AG04449 (cell line): ENCODE measurements at places on chromosomes 1 and 21.

- DNase-seq, result no peak
These were observed 209.9 kb downstream of the AMY1C start for GRCh38 chr1:103959565-103959964.

DNA sequence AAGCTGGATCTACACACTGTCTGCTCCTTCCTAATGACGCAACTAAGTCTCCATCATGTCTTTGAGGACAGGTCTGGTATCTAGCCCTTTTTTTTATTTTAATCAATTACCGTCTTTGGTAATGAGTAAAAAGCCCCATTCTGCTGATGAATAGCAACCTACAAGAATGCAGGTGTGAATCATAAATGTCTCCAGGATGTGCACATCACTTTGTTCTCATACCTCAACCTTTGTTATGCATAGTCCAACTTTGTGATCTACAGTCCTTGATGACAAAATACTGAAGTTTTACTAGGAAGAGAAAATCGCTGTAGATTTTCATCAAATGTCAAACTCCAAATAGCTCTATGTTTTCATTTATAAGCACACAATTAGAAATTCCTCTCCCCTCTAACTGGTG, 39.3 kb downstream of the PLPPR5 start:
- no peak for DNase-seq

DNA sequence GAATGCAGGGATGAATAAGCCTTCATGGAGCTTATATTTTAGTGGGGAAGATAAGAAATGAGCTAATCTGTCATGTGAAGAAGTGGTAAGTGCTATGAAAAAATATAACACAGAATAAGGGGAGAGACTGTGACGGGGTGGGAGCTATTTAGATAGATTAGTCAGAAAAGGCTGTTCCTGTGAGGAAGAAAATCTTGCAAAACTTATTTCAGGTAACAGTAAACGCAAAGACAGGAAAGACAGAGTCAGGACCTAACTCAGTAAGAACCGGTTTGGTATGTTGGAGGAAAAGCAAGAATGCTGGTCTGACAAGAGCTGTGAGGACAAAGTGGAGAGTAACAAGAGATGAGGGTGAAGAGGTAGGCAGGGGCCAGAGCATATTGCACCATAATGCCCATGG, 22.0 kb downstream of the GNAI3 start:
- no peak for DNase-seq

DNA sequence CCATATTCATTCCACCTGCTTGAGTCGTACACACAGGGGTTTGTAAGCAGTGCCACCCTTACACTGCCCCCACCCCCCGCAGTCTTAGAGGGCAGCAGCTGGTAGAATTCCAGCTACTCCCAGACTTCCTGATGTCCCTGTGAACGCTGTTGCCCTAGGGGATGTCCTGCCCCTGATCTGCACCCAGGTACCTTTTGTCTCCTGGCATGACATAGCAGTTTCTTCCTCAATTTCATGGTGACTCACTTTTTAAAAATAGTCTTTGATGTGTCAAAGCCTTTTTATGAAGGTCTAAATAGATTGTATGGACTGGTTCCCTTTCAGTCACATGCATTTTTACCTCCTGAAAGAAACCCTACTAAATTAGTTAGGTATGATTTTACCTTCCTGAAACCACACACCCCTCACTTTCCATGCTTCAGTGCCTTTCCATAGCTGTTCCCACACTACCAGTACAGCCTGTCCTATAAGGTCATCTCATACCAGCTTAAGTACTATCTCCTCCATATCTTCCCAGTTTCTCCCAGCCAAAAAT, 76.4 kb downstream of the ST3GAL3 start:
- DNase-seq, result no peak

DNA sequence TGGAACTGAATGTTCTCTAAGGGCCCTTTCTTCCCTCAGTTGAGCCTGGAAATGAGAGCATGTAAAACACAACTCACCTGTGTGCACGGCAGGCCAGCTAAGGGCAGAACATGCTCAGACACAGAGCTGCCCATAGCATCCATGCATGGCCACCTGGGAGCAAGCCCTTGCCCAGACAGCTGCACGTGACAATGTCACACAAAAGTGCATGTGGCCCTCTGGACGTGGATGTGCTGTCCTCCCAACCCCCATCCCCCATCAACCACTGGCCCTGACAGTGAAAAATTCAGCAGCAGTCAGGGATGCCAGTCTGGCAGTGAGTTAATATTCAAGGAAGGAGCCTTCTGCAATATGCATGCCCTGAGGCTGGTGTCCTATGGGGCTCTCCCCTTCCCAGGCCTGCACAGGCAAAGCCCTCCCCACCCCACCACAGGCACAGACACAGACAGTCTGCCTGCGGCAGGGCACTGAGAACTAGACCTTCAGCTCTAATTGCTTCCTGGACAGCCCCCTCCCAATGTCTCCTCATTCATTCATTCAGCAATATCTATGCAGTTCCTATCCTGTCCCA, 14.6 kb upstream of the COL16A1 start:
- DNase-seq, result no peak

- no peak for DNase-seq
These were observed 99.2 kb downstream of the PLPPR4 start for GRCh38 chr1:99363531-99363930.

DNA sequence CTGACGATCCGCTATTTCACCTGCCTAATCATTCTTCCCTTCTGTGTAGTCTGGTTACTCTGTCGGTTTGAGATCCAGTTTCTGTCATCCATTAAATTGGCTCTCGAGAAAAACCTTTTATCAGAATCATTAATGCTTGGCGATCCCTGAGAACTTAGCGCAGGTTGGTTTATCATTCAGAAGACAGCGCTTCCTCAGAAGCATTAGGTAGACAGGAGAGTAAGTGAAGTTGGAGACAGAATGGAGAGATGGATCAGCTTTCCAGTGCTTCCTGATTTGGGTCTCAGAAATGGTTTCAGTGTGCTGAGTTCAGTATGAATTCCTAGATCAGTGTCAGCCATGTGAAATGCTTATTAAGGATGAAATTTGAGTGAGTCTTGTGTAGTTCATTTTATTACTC, 1.3 kb downstream of the USP1 start:
- no peak for DNase-seq

- no peak for DNase-seq
These were observed 37.2 kb upstream of the AGO1 start for GRCh38 chr1:35845766-35846165.

- DNase-seq, result no peak
These were observed 10.6 kb upstream of the PRKACB start for GRCh38 chr1:84133479-84133878.
